Activated naive CD4-positive, alpha-beta T cell treated with anti-CD3 and anti-CD28 coated beads, Interleukin-2, amount 50 U/mL, for 16 hours (primary cell): ENCODE measurements at places on chromosomes 11 and 22.

DNA sequence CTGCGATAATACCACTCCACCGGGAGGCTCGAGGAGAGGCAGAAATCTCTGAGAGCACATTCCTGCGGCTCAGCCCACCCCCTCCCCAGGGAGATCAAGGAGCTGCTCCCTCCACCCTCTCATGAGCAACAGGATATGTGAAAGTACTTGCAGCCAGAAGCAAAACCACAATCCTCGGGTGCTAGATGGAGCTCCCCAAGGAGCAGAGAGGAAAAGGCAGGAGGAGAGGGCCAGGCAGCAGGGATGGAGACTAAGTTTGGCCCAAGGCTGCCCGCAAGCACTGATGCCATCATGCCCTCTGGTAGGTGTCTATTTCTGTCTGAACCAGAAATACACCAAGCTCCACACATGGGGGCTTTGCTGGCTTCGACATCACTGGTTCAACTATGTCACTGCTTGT lies 22.3 kb downstream of the VPS37C start:
- no peak for DNase-seq

DNA sequence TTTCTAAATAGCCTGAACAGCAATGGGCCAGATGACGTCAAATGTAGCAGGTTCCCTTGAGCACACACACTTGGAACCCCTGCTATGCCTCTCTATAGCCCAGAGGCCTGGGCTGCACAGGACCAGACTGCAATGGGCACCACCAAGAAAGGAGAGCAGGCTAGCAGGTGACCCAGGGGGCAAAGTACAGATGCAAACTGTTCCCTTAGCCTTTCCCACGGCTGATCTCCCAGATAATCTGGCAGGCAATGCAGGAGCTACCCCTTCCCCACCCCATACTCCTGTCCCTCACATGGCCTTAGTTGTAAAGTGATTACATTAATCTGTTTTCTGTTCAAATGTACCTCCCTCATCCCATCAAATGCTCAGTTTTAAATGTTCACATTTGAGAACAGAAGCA lies 41.3 kb downstream of the SMCO4 start:
- DNase-seq = no peak

DNA sequence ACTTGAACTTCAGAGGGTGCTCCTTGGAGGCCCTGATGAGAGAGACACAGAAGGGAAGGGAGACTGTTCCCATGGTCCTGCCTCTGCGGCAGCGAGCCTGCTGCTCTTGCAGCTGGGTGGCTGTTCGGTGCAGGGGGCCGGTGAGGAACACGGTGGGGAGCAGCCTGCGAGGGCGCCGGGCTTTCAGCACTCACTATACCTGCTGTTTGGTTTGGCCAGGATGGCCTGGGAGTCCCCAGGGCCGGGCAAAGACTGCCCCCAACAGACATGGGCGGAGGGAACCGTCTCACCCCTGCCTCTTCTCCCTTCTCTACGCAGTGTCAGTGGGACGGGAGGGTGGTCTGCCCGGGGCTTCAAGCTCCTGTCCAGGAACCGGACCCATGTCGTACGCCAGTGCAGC lies 58.0 kb upstream of the PRODH start:
- DNase-seq = no peak

DNA sequence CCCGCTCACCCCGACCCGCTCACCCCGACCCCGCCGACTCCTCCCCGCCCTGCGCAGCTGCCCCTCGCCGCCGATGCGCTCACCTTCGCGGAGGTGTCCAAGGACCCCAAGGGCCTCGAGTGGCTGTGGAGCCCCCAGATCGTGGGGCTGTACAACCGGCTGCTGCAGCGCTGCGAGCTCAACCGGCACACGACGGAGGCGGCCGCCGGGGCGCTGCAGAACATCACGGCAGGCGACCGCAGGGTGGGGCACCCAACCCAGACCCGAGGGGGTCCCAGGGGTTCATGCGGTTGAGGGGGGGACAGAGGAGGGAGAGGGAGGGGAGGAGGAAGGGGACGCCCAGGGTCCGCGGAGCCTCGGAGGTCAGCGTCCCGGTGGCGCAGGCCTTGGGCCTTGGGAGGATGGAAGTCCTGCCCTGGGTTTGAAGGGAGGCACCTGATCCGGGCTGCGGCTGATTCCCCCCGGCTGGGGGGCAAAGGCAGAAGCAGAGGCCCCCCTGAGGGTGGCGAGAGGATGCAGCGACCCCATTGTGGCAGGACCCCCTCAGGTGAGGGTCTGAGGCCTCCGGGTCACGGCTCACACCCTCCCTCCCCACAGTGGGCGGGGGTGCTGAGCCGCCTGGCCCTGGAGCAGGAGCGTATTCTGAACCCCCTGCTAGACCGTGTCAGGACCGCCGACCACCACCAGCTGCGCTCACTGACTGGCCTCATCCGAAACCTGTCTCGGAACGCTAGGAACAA lies 9.2 kb downstream of the PKP3 start:
- DNase-seq = no peak

DNA sequence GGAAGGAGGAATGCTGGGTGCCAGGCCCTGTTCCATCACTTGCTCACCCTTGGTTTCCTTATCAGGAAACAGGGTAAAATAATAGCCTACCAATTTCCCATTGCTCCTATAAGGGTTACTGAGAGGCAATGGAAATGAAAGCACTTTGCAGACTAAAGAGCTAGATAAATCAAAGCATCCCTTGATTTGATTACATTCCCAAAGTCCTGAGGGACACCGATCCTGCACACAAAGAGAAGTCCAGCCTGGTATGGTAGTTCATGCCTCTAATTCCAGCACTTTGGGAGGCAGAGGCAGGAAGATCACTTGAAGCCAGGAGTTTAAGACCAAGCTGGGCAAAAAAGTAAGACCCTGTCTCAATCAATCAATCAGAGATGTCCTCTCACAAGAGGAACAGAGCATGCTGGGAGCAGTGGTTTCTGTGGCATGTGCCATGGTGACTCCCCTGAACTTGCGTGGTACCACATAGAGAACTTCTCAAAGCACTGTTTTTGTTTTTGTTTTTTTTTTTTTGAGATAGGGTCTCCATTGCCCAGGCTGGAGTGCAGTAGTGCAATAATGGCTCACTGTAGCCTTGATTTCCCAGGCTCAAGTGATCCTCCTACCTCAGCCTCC lies 10.7 kb downstream of the TBC1D10A start:
- DNase-seq = no peak

- DNase-seq = no peak
Measured at GRCh38 chr11:121489823-121490222, 37.1 kb upstream of the SORL1-AS1 start.

GRCh38 chr11:8039530-8040260 lies 41.3 kb upstream of the TUB start:
- DNase-seq = no peak

DNA sequence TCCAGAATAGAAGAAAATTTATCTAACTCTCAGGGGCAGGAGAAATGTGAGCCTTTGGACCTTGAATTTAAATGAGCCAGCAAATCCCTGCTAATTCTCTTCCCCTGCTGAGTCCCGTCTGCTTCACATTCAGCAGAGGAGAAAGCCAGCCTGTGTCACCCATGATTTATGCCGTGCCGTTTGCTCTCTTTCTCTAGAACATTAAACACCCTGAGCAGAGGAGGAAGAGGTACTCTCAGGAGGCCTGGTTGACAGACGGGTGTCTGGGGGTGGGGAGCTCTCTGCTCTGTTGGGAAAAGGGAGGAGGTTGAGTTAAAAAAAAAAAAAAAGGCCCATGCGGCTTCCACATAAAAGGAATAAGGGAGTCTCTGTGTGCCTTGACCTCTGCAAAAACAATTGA lies 11.3 kb upstream of the MTMR3 start:
- no peak for DNase-seq

- no peak for DNase-seq
Measured at GRCh38 chr11:44300844-44301563, 8.9 kb downstream of the ALX4 start.

DNA sequence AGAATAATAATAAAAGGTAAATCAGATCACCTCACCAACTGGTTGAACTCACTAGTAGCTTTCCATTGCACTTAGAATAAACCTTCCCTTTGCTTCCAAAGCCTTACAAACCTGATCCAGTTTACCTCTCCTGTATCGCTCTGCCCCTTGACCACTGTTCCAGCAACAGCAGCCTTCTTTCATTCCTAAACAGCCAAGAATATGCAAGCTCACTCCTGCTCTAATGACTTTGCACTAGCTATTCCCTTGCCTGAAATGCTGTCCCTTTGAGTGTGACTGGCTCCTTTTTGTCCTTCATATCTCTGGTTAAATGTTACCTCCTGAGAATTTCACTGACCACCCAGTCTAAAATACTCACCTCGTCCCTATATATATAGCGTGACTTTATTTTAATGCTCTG lies 9.6 kb upstream of the PIK3C2A start:
- DNase-seq = no peak

DNA sequence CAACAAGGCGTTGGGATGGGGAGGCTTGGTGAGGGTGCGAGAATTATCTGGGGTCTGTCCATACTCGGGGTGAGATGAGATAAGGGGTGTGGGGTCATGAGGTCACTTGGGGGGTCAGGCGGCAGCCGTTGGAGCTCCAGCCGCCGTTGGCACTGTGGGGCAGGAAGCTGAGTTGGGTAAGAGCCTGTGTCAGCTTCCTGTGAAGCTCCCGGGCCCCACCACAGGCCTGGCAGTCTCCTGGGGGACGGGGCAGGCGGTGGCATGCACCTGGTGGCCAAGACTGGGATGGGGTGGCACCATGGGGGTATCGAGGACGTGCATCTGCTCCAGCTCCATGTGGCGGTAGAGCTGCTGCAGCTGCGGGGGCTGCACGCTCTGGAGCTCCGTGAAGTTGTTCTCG lies 7.1 kb upstream of the MYBPC3 start:
- no peak for DNase-seq

DNA sequence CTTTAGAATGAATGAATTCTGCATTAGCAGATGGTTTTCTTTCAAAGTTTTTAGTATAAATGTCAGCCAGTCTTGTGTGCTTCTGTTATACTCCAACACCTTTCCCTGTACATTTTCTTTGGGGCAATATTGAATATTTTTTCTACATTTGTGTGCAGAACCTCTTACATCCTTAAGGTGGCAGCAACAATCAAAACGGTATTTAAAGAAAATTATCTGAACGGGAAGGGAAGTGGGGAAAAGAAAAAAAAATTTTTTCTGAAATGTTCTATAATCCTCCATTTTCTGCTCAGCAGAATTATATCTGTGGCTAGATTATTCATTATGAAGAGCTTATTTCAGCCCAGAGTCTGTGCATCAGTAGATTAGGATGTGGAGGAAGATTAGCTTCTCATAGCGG lies 347.3 kb upstream of the RAG2 start:
- DNase-seq = no peak

- DNase-seq = no peak
Measured at GRCh38 chr11:100472727-100473389, 214.2 kb upstream of the ARHGAP42 start.

DNA sequence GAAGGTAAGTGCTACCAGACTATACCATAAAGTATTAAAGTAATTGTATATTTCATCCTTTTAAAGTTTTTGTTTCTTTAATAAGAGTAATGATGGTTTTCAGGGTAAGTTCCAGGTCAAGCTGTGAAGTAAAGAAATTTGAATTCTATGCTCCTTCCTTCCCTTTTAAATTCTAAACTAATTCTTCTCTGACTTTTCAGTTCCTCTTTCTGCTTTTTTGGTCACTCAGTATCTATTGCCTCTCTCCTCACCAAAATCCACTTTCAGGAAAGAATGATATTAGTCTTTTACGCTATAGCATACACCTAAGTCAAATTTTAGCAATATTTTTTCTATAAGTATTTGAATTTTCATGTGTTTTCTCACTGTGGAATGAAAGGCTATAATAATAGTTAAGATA lies 8.2 kb downstream of the MMP8 start:
- DNase-seq = no peak

DNA sequence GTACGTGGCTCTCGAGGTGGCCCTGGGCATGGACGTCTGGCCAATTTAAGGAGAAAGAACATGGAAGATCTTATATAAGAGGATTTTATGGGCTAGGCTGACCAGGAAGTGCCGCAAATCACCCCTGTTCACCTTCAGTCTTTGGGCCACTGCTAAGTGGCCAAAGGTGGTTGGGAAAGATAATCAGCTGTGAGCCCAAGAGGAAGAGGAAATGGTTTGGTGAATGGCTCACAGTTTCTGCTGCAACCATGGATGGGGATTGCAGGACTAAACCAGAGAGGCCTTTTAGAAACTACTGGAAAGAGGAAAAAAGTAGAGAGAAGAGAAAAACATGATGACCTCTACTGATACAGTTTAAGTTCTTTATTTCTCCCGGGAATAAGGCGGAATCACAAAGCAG lies 96.0 kb upstream of the ARHGAP20 start:
- DNase-seq = no peak

DNA sequence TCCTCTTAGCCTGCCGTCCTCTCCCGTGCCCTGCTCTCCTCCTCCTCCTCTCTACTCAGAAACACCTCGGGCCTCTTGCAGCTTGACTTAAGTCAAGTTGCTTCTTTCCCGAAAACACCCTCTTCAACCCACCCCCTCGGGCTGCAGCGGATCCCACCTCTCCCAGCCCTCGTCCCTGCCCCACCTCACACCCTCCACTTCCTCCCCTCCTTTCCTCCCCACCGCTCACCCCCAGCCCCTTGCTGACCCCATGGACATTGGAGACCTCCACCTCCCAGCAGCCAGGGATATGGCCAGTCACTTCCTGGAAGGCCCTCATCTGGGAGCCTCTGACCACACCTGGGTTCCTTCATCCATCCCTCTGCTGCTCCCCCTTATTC lies 8.5 kb upstream of the CYTH4 start:
- no peak for DNase-seq

DNA sequence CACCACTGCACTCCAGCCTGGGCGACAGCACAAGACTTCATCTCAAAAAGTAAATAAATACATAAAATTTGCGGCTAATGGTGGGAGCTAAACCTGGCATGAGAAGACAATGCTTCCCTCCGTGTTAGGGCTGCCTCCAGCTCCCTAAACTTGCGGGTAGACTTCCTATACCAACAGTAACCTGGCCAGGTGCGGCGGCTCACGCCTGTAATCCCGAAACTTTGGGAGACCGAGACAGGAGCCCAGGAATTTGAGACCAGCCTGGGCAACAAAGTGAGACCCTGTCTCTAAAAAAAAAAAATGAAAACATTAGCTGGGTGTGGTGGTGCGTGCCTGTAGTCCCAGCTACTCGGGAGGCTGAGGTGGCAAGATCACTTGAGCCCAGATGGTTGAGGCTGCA lies 25.3 kb downstream of the SLC25A18 start:
- no peak for DNase-seq

- no peak for DNase-seq
Measured at GRCh38 chr22:29183971-29184848, 21.5 kb upstream of the EMID1 start.

DNA sequence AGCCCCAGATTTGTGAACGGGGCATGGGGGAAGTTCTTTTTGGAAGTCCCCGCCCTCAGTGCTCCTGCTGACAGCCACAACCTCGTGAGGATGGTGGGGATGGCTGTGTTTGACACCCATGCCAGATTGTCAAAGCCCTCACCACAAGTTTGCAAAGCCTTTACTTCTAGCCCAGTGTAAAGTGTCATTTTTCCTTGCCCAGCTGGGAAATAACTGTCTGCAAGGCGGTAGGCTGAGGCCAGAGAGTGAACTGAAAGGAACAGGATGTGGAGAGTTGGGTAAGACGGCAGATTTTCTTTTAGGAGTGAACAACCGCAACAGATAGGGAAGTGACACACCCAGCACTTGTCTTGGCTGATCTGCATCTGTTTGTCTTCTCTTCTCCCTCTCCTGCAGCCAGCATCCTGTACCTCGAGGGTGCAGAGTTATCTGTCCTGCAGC lies 13.6 kb downstream of the IL17RA start:
- DNase-seq = no peak

- DNase-seq = no peak
Measured at GRCh38 chr22:28594076-28594796, 85.4 kb downstream of the TTC28 start.
